ENCODE measurements at places on chromosomes 5 and 9.

DNA sequence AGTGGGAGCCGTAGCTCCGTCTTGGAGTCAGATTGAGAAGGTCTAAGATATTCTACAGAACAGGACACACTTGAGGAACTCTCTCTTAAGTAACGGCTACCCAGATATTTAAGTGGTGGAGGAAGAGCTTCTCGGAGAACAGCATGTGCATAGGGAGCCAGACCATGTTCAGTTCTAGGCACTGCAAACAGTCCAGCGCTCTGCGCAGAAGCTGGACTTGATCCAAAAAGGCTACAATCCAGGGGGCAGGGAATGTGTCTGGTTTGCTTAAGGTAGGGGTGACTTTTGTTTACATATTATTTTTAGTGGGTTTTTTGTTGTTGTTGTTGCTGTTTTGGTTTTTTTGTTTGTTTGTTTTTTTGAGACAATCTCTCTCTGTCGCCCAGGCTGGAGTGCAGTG lies 16.8 kb upstream of the CCL28 start:
- DNase-seq = no peak

- no peak for DNase-seq
These were observed 22.9 kb upstream of the HMGCS1 start for GRCh38 chr5:43336159-43336558.

GRCh38 chr5:71938895-71939294 lies 168.4 kb upstream of the MAP1B start:
- peak; percentile 13 for DNase-seq

DNA sequence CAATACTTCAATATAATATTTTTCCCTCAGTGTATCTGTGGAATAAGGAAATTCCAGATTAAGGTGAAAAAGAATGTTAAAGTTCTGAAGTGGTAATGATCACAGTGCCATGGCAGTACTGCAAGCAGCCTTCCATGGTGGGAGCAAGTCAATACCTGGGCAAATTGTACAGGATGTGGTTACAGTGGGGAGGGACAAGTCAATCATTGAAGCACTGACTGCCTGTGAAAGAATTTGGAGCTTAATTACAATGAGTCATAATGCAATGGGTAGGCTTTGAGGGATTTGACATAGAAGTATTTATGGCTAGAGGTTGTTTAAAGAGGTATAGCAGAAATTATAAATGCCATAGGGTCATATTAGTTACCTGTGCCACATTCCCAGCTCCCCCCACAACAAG lies 786.5 kb upstream of the ACO1 start:
- DNase-seq = peak; percentile 60

DNA sequence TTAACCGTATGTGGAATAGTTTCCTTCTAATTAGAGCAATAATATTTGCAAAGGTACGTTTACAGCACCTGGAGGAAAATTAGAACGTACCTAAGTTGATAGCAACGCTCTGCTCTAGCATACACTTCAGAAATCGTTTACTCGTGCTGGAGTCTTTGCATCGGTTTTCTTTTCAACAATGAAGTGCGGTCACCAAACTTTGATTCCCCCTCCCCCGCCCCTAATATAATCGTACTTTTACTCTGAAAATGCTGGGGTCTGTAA lies 506 bp downstream of the ADAMTS19 start:
- DNase-seq = no peak

DNA sequence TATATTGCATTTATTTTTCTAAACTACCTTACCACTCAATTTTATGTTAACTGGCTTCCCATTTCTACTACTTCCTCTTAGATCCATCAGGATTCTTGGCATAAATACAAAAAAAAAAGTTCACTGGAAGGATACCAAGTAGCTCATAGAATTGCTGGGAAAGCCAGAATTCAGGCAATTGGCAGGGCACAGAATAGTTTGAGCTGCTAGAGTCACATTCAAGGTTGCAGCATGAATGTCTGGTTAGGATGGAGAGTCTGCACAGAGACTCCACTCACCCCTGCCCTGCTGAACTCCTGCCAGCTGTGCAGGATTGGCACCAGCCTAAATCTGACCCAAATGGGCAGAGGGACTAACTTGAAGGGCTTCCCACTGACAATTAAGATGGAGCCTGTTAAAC lies 4.9 kb upstream of the AMACR start:
- DNase-seq = no peak

DNA sequence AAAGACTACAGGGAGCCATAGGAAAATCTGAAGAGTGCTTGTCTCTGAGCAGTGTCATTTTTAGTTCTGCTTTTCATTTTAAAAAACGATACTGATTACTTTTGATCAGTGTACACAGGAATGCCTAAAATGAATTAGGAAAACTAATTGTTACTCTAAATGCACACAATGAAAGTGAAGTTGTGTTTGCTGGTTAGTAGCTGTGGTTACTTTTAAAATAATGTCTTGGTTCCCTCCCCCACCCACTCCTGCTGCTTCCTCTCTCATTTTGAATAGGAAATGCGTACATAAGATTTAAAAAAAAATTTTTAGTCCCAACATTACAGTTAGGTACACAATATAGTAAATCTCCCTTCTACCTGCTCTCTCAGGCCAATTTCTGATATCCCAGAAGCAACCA lies 47.5 kb upstream of the PLPP1 start:
- no peak for DNase-seq

- no peak for DNase-seq
These were observed 165.1 kb downstream of the CAAP1 start for GRCh38 chr9:26727471-26727870.

DNA sequence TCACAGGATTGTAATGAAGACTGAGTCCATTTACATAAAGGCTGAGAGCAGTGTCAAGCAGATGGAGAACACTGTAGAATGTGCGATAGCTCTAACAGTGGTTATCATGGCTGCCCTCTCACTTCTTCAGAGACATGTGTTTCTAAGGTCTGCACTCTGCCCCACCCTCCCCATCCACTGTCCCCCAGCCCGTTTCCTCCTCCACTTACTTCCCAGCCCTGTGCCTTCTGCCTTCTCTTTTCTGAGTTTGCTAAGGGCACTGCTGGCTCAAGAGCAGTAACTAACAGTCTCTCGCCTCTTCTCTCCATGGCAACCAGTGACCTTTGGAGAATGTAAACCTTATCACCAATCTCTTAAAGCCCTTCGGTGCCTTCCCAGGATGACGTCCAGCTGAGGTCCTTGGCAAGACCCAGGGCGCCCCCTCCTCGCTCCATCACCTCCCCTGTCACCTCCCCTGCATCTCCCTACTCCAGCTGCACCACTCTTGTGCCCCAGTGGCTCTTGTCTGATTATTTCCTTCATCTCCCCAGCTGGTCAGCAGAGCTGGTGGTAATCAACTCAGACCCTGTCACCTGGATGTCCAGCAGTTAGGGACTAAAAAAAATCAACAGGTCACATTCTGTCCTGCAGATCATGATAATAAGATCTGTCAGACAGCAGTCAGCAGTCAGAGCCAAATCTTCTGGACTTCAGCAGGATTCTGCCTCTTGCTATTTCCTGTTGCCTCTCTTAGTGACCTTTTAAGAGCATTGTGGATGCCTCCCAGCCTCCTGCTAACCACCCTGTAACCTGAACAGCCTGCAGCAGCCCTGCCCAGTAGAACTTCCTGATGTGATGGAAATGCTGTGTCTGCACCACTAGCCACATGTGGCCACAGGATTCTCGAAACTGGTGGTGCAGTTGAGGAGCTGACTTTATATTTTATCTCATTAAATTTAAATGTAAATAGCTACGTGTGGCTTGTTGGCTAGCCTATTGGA lies 9.0 kb downstream of the FXN start:
- peak; percentile 62 for DNase-seq

DNA sequence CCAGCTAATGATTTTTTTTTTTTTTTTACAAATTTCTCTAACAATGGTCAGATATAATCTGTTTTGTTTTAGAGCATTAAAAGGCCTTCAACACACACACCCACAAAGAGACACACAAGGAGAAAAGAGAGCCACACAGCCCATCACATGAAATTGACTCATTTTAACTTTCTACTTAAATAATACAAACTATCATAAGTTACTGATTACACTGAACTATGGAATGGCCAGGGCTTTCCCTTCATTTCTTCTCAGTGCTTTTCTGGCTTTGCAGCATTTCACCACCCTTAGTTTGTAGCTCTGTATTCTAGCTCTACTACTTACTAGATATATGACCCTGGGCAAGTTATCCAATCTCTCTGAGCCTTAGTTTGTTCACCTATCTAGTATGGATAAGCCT lies 13.2 kb downstream of the REEP5 start:
- DNase-seq = no peak

DNA sequence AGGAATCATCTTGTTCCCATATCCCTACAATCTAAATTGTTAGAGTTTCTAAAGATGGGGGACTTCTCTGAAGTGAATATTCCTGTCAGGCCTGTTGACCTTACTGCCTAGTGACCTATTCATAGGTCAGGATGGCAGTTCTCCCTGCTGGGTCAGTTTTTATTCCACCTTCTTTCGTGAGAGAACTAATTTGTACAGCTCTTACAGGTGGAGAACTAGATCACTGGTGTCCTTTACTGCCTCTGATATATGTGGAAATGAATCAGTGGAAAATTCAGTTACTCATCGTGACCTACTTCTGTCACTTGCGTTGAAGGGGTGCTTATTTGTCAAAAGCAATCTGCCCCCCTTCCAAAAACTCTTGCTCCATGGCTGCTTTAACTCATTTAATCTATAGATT lies 164.9 kb downstream of the CD180 start:
- DNase-seq = no peak

- DNase-seq = no peak
These were observed 6.0 kb downstream of the OR13D1 start for GRCh38 chr9:104700306-104700705.

- no peak for DNase-seq
These were observed 136.5 kb downstream of the MRPL36 start for GRCh38 chr5:1663186-1663585.

DNA sequence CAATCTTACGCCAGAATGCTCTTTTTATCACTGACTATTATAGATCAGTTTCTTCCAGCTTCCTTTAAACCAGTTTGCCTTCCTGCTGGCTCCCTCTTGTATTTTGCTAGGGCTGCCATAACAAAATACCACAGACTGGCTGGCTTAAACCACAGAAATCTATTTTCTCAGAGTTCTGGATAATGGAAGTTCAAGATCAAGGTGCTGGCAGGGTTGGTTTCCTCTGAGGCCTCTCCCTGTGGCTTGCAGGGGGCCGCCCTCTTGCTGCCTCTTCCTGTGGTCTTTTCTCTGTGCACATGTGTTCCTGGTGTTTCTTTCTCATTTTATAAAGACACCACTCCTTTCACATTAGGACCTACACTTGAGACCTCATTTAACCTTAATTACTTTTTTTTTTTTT lies 6.8 kb upstream of the FXN start:
- DNase-seq = no peak

DNA sequence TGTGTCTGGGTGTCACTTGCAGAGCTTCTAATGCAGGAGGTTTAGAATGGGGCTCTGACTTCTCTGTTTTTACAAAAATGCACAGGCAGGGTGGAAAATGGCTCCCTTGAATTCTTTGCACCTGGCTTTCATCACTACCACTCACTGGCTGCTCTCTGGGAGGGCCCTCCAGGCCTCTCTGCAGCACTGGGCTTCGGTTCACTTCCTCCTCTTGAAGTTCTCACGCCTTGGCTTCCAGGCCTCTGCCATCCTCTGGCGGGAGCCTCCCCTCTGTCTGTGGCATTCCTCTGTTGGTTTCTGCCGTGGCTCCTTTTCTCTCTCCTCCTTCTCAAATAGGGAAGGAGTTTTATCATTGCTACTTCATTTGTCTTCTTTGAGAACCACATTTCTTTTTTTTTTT lies 2.8 kb upstream of the PRLR start:
- DNase-seq = no peak

GRCh38 chr5:60195083-60195482 lies 301.6 kb upstream of the PDE4D start:
- DNase-seq = peak; percentile 78
